Bronchial epithelial cell (primary cell): ENCODE measurements at places on chromosomes 2 and 18.

GRCh38 chr18:9779630-9780029 lies 71.5 kb downstream of the RAB31 start:
- peak; percentile 84 for DNase-seq

GRCh38 chr2:65436169-65436823 lies 3.9 kb upstream of the SPRED2 start:
- peak; percentile 88 for DNase-seq

GRCh38 chr2:238720232-238720672 lies 127.6 kb upstream of the TWIST2 start:
- peak; percentile 99 for DNase-seq

DNA sequence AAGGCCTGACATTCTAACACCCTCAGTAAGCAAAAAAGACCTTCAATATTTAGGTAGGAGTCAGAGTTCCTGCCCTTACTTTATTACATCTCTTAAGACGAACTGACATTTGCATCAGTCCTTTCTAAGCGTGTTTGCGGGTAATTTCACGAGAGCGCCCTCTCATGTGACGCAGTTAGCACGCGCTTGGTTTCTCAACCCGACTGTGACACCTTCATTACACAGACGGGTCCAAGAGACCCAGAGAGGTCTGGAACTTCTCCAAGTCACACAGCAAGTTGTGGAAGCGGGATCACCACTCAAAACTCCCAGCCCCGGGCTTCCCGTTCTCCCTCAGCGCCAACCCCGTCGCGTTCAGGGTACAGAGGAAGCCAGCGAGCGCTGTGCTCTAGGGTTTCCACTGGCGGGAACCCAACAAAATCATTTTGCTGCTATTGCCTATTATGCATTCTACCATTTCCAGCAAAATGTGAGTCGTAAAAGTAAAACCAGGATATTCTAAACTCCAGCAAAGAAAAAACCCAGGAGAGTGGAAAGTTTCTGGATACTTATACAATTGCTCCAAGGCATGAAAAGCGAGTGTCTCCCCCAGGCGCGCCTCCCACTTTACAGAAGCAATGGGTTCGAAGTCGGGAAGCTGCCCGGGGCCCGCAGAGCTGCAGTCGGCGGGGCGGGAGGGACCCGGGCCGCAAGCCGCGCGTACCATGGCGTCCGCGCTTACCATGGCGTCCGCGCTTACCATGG lies 601 bp downstream of the ENOSF1 start:
- DNase-seq = peak; percentile 73

GRCh38 chr2:12504443-12504842 lies 212.3 kb upstream of the TRIB2 start:
- no peak for DNase-seq

DNA sequence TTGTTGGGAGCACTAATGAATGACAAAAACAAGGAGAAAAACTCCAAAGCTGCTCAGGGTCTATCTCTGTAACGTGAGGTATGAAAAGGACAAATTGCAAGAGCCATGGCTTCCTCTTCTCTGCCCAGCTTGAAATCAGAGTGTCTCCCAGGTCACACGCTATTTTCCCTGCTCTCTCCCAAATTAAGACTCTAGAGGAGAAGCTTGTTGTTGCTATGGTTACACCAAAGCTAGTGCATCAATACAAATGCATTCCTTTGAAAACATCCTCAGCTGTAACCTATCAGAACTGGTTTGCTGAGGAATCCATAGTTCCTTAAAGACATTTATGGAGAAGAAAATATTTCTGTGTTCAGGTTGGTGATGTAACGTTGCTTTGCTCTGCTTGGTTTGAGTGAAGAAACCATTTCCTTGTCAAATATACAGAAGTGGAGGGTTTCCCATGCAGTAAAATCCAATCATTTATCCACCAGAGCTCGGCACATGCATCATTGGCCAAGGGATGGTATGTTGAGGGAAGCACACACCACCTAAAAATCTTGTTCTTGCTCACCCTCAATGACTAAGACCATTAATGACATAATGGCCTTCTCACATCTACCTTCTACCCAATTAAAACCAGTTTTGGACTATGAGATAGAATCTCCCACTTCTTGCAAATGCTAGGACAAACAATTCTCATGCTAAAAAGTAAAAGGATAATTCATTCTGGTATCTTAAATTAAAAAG lies 2135.6 kb upstream of the CELF4 start:
- DNase-seq = peak; percentile 36

DNA sequence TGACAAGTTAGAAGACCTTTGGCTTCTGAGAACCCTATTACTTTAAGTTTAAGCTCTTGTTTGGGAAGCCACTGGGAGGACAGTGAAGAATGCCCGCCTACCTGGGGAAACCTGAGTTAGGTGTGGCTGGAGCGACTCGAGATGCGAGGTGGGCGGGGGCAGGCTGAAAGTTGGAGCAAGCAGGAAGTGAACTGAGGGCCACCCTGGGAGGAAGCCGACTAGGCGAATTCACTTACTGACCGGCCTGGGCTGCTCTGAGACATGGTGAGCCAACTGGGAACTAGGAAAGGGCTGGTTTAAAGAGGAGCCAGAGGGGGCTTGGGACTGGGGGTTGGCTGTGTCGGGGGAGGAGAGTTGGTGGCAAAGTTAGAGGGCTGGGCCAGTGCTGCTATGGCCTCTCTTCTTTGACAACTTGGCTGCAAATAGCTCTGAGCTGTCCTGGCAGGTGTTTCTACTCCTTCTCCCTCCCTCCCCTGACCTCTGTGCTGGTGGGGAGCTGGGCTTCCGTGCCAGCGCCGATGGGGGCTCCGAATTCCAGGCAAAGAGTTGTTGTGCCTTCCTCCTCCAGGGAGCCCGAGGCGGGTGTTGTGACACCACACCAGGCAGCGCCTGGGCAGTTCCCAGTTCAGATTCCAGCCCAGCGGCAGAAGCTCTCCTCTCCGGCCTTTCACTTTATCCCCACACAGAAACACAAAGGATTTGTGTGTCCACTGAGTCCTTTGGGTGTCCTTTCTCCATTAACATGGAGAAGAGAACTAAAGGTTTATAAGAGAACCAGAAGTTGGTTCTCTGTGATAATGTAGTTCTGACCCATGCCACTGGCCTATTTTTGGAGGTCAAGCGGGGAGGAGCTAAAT lies at the start of gene VAMP8:
TSS of gene VAMP8 (plus strand) at position 201 of the 857 bp plus-strand sequence. CDS start at position 262, 61 bp downstream.
- peak; percentile 82 for DNase-seq

- no peak for DNase-seq
These were observed 185.0 kb upstream of the TMEFF2 start for GRCh38 chr2:192379736-192380135.

DNA sequence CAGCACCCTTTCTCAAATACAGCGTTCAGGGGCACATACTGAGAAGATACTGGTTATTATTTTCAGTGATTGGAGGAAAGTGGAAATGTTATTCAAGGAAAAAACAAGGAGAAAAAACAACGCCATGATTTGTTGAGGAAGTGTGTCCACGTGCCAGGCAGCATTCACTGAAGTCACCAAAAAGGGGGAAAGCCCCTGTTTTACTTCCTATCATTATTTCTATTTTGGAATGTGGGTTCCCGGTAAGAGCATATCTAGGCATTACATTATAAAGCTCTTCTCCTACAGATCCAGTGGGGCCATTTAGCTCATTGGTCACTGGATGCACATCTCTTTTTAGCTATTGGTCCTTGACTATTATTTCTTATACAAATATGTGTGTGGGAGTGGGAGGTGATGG lies 518.7 kb downstream of the TXNL1 start:
- no peak for DNase-seq

DNA sequence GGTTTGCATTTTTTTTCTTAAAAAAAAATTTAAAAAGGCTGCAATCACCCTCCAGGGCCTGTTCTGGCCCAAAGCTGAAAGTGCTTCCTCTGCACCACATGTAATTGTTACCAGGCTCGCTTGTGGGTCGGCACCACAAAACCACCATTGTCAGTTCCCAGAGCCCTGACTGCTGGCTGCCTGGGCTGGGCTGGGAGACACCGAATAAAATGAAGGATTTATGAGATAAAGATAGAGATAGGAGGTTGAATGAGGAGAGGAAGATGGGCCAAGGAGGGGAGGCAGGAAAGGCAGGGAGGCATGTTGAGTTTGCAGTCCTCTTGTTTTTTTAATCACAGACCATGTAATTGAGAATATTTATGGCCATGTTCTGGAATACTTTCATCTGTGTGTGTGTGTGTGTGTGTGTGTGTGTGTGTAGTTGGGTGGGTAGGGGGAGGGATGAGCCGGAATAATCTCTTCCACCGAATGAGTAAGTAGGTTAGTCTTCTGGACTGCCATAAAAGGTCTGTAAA lies 14.7 kb downstream of the NRP2 start:
- no peak for DNase-seq

GRCh38 chr2:212894026-212894425 lies 257.4 kb downstream of the IKZF2 start:
- DNase-seq = no peak

GRCh38 chr2:207584952-207585351 lies 40.2 kb downstream of the METTL21A start:
- DNase-seq = no peak

DNA sequence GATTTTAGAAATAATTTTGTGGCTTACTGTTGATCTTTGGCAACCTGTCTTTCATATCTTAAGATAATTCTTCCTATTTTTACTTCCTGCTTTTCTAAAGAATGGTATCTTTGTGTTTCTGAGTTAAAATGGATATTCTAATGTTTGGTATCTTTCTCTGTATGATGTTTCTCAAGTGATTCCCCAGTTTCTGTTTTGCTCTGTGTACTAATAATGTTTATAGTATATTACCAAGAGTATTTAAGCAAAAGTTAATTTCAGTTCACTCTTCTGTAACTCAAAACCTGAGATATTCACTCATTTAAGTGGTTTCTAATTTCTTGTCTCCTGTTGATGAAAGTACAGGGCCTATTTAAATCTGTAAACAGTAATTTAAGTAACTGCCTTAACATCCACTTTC lies 58.3 kb downstream of the CCDC150 start:
- no peak for DNase-seq

DNA sequence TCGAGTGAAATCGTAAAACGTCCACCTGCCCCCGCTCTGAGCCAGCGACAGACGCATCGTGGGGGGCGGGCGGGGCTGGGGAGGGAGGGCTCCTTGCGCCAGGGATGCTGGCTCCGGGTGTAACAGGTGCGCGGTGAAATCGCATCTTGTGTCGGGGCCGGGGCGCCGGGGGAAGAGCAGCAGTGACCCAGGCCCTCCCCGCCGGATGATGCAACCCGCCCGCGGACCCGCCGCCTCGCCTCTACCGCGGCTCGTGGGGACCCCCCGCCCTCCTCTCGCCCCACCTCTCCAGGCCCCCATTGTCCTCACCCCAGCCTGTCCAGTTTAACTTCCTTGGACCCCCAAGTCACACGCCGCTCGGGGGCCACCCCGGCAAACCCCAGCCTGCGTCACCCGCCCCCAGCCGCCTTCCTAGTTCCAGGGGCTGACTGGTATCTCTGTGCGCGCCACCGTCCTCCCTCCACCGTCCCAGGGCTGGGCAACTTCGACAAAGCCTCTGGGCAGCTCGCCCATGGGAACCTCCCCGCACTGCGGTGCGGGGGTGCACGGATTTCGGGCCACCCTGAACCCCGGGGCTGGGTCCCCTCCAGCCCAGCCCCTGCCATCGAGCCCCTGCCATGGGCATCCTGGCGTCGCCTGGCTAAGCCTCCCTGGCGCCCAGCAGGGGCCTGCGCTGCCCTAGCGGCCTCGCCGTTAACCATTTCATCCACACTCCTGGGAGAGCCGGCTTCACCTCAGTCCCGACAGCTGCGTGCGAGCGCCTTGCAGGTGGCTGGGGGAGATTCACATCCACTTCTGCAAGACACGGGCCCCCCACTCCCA lies 799 bp upstream of the KIF1A start:
- no peak for DNase-seq

- DNase-seq = no peak
These were observed 4.2 kb upstream of the ESCO1 start for GRCh38 chr18:21604671-21605070.

- DNase-seq = no peak
These were observed 90.3 kb upstream of the PHLPP1 start for GRCh38 chr18:62625019-62625418.

GRCh38 chr2:108586631-108587030 lies 52.4 kb downstream of the LIMS1 start:
- DNase-seq = no peak

DNA sequence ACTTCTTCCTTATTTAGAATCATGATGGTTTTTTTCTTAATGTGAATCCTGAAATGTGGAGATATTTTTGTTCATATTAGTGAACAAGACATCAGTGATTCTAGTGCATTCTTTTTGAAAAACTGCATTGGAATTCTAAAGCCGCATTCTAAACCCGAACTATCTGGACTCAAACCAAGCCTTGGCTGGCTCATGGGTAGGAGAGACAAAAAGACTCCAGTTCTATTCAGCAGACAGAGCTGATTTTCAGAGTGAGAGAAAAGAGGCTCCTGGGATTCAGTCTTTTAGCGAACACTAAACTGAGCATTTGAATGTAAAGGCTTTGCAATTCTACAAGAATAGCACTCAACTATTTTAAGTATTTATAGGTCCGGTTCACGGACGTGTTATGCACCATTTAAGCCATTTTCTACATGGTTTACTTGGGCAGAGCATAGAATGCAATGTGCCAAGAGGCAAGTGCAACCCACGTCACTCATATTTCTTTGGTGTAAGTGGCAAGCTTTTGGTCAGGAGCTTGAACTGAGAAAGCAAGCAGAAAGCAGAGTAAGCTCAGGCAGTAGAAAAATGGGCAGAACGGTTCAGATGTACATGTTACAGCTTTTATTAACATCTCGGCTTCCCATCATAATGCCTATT lies 227.3 kb upstream of the RAB12 start:
- DNase-seq = no peak

- no peak for DNase-seq
These were observed 21.5 kb downstream of the CHCHD5 start for GRCh38 chr2:112605926-112606325.

DNA sequence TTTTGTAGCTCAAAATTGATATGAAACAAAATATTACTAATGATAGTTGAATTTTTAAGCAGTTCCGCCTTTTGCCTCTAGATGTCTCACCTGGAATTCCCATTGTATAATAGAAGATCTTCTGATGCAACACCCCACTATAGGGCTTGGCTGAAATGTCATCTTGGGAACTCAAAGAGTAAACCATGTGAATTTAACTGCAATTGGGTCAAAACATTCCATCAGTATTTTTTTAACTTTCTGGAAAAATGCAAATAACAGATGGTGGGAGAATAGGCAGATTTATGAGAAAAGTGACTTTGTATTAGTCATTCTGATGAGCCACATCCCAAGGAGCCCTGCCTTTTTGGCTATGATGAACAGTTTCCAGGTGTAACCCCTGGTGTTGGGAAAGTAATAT lies 489.9 kb downstream of the NYAP2 start:
- peak; percentile 72 for DNase-seq

DNA sequence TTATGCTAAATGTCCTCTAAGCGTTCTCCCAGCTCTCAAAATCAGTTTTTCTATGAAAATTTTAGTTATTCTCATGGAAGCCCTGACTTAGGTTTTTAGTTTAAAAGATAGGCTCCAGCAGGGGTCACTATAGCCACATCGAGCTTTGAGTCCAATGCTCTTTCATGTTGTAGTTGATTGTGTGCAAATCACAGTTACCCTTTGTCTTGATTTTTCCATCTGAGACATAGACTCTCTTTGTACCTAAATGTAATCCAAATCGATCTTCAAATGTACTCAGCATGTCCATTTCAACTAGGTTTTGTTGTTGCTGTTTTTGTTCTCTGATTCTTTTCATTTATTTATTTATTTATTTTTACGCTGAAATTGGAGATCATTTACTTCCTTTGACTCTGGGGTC lies 26.4 kb upstream of the MSTN start:
- DNase-seq = peak; percentile 61

GRCh38 chr2:177543007-177543760 lies 150.6 kb downstream of the AGPS start:
- peak; percentile 8 for DNase-seq

- no peak for DNase-seq
These were observed 137.9 kb upstream of the ITGA4 start for GRCh38 chr2:181319286-181319685.

GRCh38 chr2:57614988-57615387 lies 431.6 kb upstream of the VRK2 start:
- no peak for DNase-seq

- DNase-seq = peak; percentile 59
These were observed 20.3 kb upstream of the KIDINS220 start for GRCh38 chr2:8857709-8858108.
